ENCODE measurements at places on chromosomes 5 and 9.

- peak overlapping the region; percentile 98 for H3K27ac ChIP-seq
- H3K36me3 ChIP-seq: no peaks in the 10 kb centered on the region
- H3K27me3 ChIP-seq: no peaks in the 10 kb centered on the region
- H3K4me3 ChIP-seq: no peak overlapping the region
- no peak for DNase-seq
Observed at GRCh38 chr9:127557998-127558546, 54.0 kb upstream of the STXBP1 start.

DNA sequence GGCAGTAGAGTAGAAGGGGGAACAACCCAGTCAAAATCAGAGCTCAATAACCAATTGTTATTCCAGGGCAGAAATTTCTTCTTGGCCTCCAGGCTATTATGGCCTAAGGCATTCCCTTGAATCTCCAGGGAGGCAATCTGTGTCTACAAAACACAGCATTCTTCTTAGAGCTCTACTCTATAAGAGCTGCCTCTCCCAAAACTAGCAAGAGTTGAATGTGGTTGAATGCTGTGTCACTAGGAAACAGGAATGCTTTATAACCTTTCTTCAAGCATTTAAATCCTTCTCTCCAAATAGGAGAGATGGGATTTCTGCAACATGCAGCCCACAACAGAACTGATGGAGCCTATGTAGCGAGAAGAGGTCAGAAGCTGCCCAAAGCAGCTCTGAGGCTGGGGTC is 97.1 kb upstream of the APC start:
- no peaks in the 10 kb centered on the region for H3K4me1 ChIP-seq
- no peaks in the 10 kb centered on the region for H3K36me3 ChIP-seq
- no peak overlapping the region for H3K4me3 ChIP-seq
- no peak for DNase-seq
- H3K27me3 ChIP-seq: no peaks in the 10 kb centered on the region

DNA sequence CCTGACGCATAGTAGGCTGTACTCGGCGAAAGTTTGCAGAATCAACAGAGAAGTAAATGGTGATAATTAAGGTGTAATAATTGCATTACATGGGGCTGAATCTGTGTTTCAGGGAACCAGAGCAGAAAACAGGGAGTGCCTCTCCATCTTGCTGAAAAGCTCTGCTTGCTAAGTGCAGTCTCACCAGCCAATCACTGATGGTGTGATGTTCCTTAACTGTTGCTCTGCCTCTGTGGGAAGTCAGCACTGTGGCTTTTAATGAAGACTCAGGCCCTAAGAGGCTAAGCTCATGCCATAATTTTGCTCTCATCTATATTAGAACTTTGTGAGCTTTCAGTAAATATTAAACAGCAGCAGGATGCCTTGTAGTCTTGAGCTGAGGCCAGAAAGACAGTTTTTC is 4.5 kb downstream of the PHF24 start:
- H3K36me3 ChIP-seq: no peaks in the 10 kb centered on the region
- H3K27ac ChIP-seq: no peak overlapping the region
- peaks cover 55% of the 10 kb centered on the region for H3K27me3 ChIP-seq
- no peaks in the 10 kb centered on the region for H3K4me1 ChIP-seq
- no peak for DNase-seq
- H3K4me3 ChIP-seq: no peak overlapping the region

DNA sequence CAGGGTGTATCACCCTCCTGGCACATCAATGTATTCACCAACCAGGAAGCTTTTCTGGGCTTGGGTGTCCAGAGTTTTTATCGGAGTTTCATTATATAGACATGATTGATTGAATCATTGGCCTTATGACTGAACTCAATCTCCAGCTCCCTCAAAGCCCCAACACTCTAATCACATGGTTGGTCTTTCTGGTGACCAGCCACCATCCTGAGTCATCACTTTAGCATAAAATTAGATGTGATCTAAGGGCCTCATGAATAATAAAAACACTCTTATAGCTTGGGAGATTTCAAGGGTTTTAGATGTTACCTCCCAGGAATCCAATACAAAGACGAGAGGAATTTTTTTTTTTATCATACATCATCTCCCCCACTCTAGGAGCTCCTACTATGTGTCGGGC is 7.7 kb upstream of the PBX3 start:
- no peaks in the 10 kb centered on the region for H3K4me1 ChIP-seq
- H3K27ac ChIP-seq: no peak overlapping the region
- H3K36me3 ChIP-seq: no peaks in the 10 kb centered on the region
- DNase-seq: no peak

DNA sequence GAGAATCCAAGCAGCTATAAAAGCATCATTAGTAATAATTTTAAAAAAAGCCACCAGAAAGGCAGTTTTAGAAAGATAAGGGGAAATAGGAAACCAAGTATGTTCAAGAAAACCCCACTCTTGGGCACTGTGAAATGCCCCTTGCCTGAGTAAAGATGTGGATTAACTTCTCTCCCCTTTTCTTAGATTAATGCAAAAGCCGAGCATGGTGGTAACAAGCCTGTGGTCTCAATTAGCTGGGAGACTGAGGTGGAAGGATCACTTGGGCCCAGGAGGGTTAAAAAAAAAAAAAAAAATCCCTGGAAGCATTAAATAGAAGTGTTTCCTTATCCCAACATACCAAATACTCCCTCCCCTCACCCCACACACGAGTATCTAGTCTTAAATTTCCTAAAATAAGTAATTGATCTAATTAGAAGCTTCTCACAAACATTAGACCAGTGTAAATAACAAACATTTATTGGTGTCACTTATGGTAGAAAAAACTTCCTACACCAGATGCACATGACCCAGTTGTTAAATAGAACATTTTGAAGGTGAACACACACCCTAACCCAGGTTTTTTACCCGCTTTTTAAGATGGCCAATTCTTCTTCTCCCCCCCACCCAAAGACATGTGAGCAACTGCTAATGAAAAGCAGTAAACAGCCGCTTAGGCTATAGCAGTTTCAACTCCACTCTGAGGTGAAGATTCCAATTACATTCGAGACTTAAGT is 5.2 kb downstream of the HSPA5 start:
- no peaks in the 10 kb centered on the region for H3K36me3 ChIP-seq
- no peaks in the 10 kb centered on the region for H3K27me3 ChIP-seq
- no peaks in the 10 kb centered on the region for H3K4me1 ChIP-seq
- no peak overlapping the region for H3K4me3 ChIP-seq
- H3K27ac ChIP-seq: no peak overlapping the region
- no peak for DNase-seq

- H3K36me3 ChIP-seq: no peaks in the 10 kb centered on the region
- no peaks in the 10 kb centered on the region for H3K4me1 ChIP-seq
- H3K4me3 ChIP-seq: no peak overlapping the region
- DNase-seq: no peak
Observed at GRCh38 chr5:82147860-82148573, 130.1 kb downstream of the RPS23 start.

DNA sequence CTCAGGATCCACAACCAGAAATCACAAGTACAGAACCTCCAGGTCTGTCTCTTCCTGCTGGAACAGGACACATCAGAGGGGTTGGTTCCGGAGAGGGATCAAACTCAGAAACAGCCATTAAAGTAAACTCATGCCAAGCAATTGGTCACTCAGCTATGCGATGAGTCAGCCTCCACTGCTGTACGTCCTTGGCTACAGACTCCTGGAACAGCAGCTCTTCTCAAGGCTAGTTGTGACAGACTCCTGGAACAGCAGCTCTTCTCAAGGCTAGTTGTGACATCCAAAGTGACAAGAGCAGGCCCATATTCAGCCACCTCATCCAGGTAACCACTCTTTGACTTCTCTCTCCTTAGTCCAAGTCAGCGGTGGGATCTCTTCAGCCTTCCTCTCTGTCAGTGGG is at the start of gene SPINK13:
SPINK13 (plus strand) TSS at position 229 of the 400 bp plus-strand sequence. CDS start 1,279 bp downstream, outside the sequence.
- DNase-seq: no peak
- H3K27ac ChIP-seq: no peak within 1 kb of the TSS
- H3K4me3 ChIP-seq: no peak within 1 kb of the TSS
- no peaks in the 10 kb centered on the region for H3K36me3 ChIP-seq
- no peaks in the 10 kb centered on the region for H3K27me3 ChIP-seq

DNA sequence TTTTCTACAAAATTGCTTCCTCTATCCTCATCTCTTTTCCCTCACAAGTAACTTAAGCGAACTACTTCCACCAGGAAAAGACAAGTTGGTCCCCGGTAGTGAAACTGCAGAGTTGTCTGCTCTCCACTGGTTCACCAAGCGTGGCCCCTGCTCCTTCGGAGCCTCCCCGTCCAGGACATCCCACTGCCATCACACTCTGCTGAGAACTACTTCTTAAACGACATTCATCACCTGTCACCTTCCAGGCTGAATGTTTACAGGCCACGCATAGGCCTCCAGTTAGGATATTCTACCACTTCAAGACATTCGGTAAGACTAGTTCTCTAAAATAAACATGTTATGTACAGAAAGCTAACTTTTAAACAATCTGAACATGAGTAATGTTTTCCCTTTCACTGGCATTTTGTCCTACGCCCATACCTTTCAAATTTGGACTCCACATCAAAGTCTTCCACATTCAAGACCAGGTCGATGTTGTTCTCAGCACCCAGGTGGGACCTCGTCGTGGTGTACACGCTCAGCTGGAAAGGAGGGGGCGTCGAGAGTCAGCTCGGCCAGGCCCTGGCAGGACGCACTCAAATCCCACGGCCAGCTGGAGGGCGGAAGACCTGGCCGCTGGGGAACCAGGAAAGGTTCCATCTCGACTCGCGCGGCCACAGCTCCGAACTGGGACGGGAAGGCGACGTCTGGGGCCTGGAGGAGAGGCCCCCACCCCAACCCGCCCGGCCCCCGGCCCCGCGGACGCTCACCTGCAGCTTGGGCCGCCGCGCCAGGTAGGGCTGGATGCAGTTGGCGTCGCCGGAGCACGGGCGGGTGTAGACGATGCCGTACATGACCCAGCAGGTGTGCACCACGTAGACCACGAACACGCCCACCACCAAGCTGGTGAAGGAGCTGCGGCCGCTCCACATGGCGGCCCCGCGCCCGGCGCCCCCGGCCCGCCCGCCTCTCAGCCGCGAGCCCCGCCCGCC is 683 bp downstream of the CLPTM1L start:
- no peak for DNase-seq
- H3K36me3 ChIP-seq: no peaks in the 10 kb centered on the region
- peak overlapping the region; percentile 84 for H3K4me3 ChIP-seq
- peaks cover 14% of the 10 kb centered on the region for H3K4me1 ChIP-seq
- H3K27ac ChIP-seq: peak overlapping the region; percentile 64

- no peaks in the 10 kb centered on the region for H3K36me3 ChIP-seq
- no peak overlapping the region for H3K4me3 ChIP-seq
- no peak overlapping the region for H3K27ac ChIP-seq
- H3K27me3 ChIP-seq: no peaks in the 10 kb centered on the region
- DNase-seq: peak; percentile 17
Observed at GRCh38 chr5:109876941-109877669, 187.4 kb downstream of the MAN2A1 start.

GRCh38 chr5:139885857-139886208 is 90.2 kb downstream of the PSD2 start:
- H3K4me3 ChIP-seq: no peak overlapping the region
- H3K4me1 ChIP-seq: no peaks in the 10 kb centered on the region
- H3K27ac ChIP-seq: no peak overlapping the region
- H3K36me3 ChIP-seq: no peaks in the 10 kb centered on the region

- no peaks in the 10 kb centered on the region for H3K4me1 ChIP-seq
- no peak for DNase-seq
- H3K27ac ChIP-seq: no peak overlapping the region
- H3K4me3 ChIP-seq: no peak overlapping the region
- H3K36me3 ChIP-seq: no peaks in the 10 kb centered on the region
- no peaks in the 10 kb centered on the region for H3K27me3 ChIP-seq
Observed at GRCh38 chr5:162684145-162684544, 616.6 kb downstream of the GABRG2 start.

- H3K27ac ChIP-seq: no peak overlapping the region
- no peak for DNase-seq
- no peaks in the 10 kb centered on the region for H3K36me3 ChIP-seq
- H3K4me1 ChIP-seq: no peaks in the 10 kb centered on the region
- no peak overlapping the region for H3K4me3 ChIP-seq
- H3K27me3 ChIP-seq: no peaks in the 10 kb centered on the region
Observed at GRCh38 chr5:32088214-32088613, 85.9 kb downstream of the GOLPH3 start.

All from tibial nerve (tissue), 4 donors.